ENCODE measurements at places on chromosomes 12 and 14. TPM values are rescaled to one million over a fixed set of nuclear protein-coding genes. Genes with fewer than 3 reads are reported as not detected.

Gene CHGA
- total RNA-seq = not detected

Gene ANO4
- total RNA-seq = 2.0 TPM

Gene USP15
- total RNA-seq = 46.9 TPM

Gene TPPP2
- not detected for total RNA-seq

Gene MUCL1
- total RNA-seq = not detected
